ENCODE measurements at places on chromosomes 11 and 22.

DNA sequence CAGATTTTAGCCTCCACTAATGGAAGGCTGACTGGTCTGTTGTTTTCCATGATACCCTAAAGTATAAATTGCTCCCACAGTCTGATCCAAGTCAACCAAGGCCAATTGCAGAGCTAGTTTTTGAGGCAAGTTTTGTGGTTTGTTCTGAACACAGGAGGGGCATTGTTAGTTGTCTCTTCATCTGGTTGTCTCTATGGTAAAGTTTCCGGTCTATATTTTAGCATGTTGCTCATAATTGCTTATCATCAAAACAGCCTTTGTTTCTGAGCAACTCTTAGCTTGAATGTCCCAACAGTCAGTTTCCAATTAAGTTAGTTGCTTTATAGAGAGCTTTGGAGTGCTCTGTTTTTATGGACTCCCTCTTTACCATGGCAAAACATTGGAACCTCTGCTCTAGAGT lies 217.6 kb upstream of the CARD18 start:
- ATAC-seq: no peak

DNA sequence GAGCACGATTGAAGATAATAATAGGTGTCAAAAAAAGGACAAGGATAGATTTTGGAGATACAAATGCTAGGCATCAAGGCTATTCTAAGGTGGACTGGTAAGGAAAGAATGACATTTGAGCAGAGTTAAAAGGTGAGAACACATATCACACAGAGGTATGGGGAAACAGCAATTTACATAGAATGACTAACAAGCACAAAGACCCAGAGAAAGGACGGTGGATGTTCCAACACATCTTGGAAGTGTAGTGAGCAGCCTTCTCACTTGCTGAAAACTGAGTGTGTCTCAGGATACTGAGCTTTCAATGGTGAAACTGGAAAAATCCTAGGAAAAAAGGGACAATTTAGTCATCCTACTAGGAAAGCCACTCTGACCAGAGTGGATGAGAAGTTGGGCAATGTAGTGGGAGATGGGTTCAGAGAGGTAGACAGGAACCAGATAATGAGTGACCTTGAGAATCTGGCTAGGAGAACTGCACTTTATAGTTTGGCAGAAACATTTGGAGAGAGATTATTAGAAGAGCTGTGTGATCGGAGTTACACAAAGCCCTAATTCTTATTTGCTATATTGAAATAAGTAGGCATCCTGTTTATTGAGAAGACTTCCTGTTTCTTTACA lies 706.0 kb downstream of the KCNA4 start:
- ATAC-seq: no peak

DNA sequence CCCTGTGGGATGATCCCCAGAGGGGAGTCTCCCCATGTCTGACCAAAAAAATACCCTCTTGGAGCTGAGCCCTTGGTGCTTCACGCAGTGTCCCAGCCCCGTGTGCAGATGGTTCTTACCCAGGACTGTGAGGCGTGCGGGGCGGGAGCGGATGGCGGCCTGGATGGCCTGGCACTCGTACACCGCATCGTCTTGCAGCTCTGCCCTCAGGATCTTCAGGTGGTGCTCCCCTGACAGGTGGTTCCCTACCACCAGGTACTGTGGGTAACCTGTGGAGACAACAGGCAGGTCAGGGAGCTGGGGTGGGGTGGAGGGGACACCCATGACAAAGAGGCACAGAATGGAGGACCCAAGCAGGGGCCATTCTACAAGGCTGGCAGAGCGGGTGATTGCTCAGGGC lies 165.7 kb downstream of the ST3GAL4 start:
- ATAC-seq: no peak

- no peak for ATAC-seq
These were observed 3.0 kb upstream of the APOL4 start for GRCh38 chr22:36204632-36205015.

DNA sequence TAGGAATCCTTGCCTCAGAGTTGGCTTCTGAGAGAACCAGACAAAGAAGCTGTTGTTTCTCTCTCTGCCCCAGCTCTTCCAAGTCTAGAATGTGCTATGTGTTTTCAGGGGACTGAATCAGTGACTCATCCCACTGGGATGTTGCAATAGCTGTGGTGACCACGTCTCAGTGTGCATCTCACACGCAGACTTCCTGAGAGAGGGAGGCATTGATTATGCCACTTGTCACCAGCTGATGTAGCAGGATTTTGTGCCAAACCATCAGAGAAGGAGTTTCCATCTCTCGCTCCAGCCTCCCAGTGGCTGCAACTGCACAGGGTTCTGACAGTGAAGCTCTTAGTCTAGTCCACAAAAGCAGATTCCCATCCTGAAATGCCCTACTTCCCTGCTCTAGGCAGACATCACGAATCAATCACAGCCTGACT lies 455.8 kb downstream of the MIAT start:
- ATAC-seq: no peak
